Pulmonary artery endothelial cell (primary cell): ENCODE measurements at places on chromosomes 1 and 21. TPM values are rescaled to one million over a fixed set of nuclear protein-coding genes. Genes with fewer than 3 reads are reported as not detected.

- no peak for DNase-seq
Measured at GRCh38 chr1:39331647-39332046, 127.2 kb downstream of the MACF1 start.

DNA sequence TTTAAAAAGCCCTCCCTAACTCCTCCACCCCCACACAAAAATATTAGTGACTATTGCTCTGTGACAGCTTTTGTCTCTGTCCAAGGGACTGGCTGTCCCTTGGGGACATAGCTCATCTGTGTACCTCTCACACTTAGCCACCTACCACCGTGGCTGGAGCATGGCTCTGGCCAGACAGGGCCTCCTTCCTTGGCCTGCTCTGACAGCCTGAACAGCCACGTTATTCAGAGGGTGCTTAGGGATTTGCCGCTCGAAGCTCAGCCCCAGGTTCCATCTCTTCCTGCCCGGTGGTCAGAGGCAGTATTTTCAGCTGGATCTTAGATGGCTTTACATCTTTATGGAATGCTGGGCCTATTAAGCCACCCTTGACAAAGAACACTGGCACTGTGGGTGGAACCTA lies 6.1 kb upstream of the CELSR2 start:
- no peak for DNase-seq

- no peak for DNase-seq
Measured at GRCh38 chr1:14880456-14881316, 272.9 kb upstream of the TMEM51 start.

DNA sequence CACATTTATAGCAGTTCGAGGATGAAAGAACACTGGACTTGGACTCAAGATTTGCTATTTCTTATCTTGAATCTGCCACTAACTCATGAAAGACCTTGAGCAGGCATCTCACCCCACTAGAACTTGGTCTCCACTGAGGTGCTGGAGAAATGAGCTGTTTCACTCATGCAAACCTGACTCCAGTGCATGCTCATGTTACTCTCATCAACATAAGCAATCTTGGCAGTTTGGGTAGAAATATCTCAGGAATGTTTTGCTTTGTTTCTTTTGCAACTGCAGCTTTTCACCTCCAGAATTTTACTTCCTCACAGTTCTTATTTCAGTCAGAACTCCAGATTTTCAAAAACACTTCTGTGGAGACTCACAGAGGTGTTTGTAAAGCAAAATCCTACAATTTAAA lies 46.2 kb upstream of the DAB1 start:
- DNase-seq, result no peak

- DNase-seq, result no peak
Measured at GRCh38 chr21:42454786-42455185, 41.2 kb downstream of the RSPH1 start.

GRCh38 chr21:29385934-29386520 lies 87.3 kb downstream of the BACH1 start:
- DNase-seq, result no peak

DNA sequence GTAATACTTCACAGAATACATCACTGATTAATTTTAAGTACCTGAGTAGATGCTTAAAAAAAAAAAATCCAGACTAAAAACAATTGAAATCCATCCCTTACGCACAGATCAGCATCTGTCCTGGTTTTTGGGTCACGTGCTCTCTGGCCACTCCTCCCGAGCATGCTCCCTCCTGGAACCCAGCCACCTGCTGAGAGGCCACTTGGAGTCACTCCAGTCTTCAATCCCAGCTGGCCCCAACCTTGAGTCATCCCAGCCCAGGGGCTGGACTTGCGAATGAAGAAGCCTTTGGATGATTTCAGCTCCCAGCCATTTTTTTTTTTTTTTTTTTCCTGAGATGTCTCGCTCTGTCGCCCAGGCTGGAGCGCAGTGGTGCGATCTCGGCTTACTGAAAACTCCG lies 8.9 kb downstream of the MAP1LC3C start:
- DNase-seq, result no peak

DNA sequence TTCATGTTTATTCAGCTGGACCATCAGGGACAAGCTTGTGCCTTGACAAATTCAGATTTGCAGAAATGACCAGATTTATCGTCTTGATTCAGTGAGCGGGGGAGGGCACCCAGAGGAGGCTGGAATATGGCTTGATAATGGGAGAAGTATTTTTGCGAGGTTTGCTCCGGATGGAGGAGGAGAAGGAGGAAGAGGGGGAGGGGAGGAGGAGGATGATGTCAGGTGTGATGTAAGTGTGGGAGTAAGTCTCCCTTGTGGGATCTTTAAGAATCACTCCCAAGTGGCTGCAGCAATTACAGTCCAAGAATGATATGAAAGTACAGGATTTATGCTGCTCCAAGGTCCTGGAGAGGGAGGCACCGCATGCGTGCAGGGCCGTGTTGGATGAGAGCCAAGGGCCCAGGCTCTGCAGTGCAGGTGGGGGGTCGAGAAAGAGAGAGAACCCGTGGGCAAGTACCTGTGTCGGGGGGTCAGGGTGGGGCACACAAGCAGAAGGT lies 5.6 kb upstream of the ZNF496 start:
- no peak for DNase-seq

GRCh38 chr1:203537806-203538464 lies 44.0 kb downstream of the OPTC start:
- no peak for DNase-seq

DNA sequence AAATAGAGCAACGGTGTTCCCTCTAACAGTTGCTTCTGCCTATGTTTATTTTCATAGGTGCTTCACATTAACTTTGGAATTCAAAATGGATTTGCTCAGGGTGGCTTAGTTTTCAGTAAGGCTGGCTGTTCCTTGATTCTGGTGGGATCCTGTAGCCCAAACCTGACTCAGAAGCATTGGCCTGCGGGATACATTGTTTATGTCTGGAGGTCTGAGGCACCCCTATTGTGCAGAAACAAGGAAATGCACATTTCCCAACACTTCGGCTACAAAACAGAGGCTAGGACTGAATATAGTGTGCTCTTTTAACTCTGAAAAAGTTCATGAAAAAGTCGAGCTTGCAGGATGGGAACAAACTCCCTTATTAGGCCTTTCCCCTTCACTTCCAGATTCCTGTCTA lies 133.8 kb upstream of the F3 start:
- no peak for DNase-seq

DNA sequence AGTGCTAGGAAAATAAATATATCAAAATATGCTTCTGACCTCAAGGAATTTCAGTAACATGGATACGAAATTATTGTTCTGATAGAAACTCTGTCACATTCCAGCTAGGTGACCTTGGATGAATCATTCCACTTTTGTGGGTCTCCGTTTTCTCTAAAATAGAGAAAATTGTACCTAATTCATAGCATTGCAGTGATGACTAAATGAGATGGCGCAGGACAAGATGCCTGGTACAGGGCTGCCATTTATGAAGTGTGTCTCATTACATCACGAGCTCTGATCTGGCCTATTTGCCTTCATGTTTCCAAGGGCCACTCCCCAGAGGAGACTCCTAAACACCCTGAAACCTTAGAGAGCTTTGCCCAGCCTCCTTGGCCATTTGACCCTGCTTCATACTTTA lies 480.0 kb upstream of the USP24 start:
- no peak for DNase-seq

- no peak for DNase-seq
Measured at GRCh38 chr21:45471525-45472221, 66.7 kb downstream of the COL18A1 start.

GRCh38 chr21:16740511-16740910 lies 772.3 kb upstream of the CXADR start:
- DNase-seq, result no peak

DNA sequence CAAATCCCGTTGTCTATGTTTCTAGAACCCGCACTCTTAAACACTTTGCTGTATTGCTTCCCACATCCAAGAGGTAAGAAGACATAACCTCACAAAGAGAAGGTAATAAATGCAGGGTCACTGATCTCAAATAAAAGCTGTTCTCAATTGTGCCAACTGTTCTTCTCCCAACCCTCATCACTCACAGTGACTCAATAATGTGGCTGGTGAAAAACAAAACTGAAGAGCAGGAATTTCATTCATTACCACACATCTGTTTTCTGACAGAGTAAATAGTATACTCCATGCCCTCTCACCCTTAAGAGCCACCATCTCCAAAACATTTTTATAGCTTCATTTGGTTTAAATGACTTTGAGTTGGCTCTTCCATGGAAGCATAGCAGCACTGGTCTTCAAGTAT lies 6.2 kb upstream of the ERICH3 start:
- DNase-seq, result no peak

DNA sequence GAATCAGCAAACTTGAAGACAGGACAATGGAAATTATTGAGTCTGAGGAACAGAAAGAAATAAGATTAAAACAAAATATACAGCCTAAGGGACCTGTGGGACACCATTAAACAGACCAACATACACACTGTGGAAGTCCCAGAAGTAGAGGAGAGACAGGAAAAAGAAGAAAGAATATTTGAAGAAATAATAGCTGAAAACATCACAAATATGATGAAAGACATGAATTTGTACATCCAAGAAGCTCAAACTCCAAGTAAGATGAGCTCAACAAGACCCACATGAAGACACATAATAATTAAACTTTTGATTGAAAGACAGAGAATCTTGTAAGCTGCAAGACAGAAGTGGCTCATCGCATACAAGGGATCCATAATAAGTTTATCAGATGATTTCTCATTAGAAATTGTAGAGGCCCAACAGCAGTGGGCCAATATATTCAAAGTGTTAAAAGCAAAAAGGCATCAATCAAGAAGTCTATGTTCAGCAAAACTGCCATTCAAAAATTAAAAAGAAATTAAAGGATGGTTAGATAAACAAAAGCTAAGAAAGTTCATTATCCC lies 311.3 kb upstream of the ADGRL2 start:
- no peak for DNase-seq

HES3 gene
- not detected in 2 replicates for total RNA-seq

DMBX1 gene
- not detected in 2 replicates for total RNA-seq

TSEN15 gene
- 30.0 and 30.9 TPM in 2 replicates for total RNA-seq

LEMD1 gene
- not detected in 2 replicates for total RNA-seq

S100A2 gene
- total RNA-seq, result 1.6 and 2.2 TPM in 2 replicates

DNAH14 gene
- total RNA-seq, result 1.9 and 3.6 TPM in 2 replicates

SPRR5 gene
- not detected in 2 replicates for total RNA-seq
